ENCODE measurements at places on chromosomes 4 and X. TPM values are rescaled to one million over a fixed set of nuclear protein-coding genes. Genes with fewer than 3 reads are reported as not detected.

The PLP2 gene
- 36.6 TPM for total RNA-seq

The TBC1D14 gene
- 59.6 TPM for total RNA-seq

The SPANXN1 gene
- total RNA-seq, result not detected

The HTR2C gene
- total RNA-seq, result not detected

The GABRE gene
- total RNA-seq, result 2.9 TPM

The DAPP1 gene
- 24.4 TPM for total RNA-seq

The XAGE1B gene
- total RNA-seq, result not detected

The MAP9 gene
- total RNA-seq, result 3.1 TPM

The GDI1 gene
- total RNA-seq, result 39.2 TPM

The PCDH7 gene
- 2.4 TPM for total RNA-seq

The RNF113A gene
- total RNA-seq, result 28.6 TPM

The AREG gene
- 0.42 TPM for total RNA-seq

The MAP7D3 gene
- 9.2 TPM for total RNA-seq

The MMRN1 gene
- 5.3 TPM for total RNA-seq

The RBMXL3 gene
- total RNA-seq, result not detected

The CLDN2 gene
- under 0.01 TPM for total RNA-seq

The HSFX3 gene
- 0.28 TPM for total RNA-seq

The C1QTNF7 gene
- total RNA-seq, result 0.61 TPM

The TMPRSS11F gene
- total RNA-seq, result 0.09 TPM

The ZNF182 gene
- 6.0 TPM for total RNA-seq

The F11 gene
- not detected for total RNA-seq

The MAGEB10 gene
- total RNA-seq, result not detected

The SLC7A11 gene
- 0.47 TPM for total RNA-seq

The ADGRG4 gene
- total RNA-seq, result under 0.01 TPM

The HHIP gene
- 6.9 TPM for total RNA-seq

The CSN1S1 gene
- 1.2 TPM for total RNA-seq

The SPACA5B gene
- total RNA-seq, result not detected

The CXorf49B gene
- 2.2 TPM for total RNA-seq

The MFAP3L gene
- total RNA-seq, result 0.80 TPM

The EGF gene
- 0.19 TPM for total RNA-seq

The SOWAHD gene
- total RNA-seq, result 1.8 TPM

The TMEM156 gene
- total RNA-seq, result 15.0 TPM

The ADH1B gene
- total RNA-seq, result 0.76 TPM

The MFSD8 gene
- total RNA-seq, result 18.1 TPM

The ARSH gene
- total RNA-seq, result 0.05 TPM

The IQCM gene
- not detected for total RNA-seq

The FOXP3 gene
- total RNA-seq, result 1.9 TPM

The FHDC1 gene
- total RNA-seq, result 0.33 TPM

The ADH7 gene
- not detected for total RNA-seq

The CHRDL1 gene
- total RNA-seq, result 3.3 TPM

The INPP4B gene
- total RNA-seq, result 7.8 TPM

The FAM9B gene
- total RNA-seq, result 0.05 TPM

The THAP6 gene
- total RNA-seq, result 10.7 TPM

The PPP1R2C gene
- total RNA-seq, result not detected

The DNAAF6 gene
- 0.05 TPM for total RNA-seq

The RRH gene
- 0.05 TPM for total RNA-seq

The HTN3 gene
- total RNA-seq, result 0.28 TPM

The FOXR2 gene
- total RNA-seq, result not detected

The ESX1 gene
- 0.05 TPM for total RNA-seq

The GPR119 gene
- total RNA-seq, result not detected

The DCAF8L2 gene
- total RNA-seq, result not detected

The ENOPH1 gene
- 48.1 TPM for total RNA-seq

The NR0B1 gene
- 0.38 TPM for total RNA-seq
